ENCODE measurements at places on chromosomes 16 and 17. TPM values are rescaled to one million over a fixed set of nuclear protein-coding genes. Genes with fewer than 3 reads are reported as not detected.

The PRCD gene
- 3.0 TPM for total RNA-seq

DNA sequence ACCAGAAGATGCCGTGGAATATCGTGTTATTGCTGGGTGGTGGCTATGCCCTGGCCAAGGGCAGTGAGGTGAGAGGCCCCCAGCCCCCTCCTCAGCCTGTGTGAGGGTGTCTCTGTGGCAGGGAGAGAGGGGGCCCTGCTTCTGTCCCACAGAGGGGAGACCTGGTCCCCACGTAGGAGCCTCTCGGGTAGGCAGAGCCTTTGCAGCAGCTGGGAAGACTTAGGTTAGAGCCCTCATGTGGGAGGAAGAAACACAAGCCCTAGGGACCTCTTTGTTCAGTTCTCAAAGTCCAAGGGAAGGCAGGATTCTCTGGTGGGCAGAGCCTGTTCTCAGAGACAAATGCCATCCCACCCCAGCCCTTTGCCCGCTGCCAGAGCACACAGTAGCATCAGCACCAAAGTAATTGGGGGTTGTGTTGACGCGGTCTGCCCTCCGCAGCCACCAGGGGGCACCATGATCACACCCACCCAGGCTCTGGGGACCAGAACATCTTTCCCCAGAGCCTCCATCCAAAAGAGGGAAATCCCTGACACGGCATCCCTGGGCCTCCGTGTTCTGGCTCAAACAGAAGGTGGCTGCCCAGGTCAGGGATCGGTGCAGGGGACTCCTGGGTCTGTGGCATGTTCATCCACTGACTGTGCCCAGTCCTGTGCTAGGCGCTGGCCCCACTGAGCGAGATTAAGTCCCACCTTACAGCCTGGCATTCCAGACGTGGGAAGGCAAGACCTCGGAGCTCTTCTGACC is 11.5 kb upstream of the FOXN1 start:
- peak; percentile 94 for DNase-seq

DNA sequence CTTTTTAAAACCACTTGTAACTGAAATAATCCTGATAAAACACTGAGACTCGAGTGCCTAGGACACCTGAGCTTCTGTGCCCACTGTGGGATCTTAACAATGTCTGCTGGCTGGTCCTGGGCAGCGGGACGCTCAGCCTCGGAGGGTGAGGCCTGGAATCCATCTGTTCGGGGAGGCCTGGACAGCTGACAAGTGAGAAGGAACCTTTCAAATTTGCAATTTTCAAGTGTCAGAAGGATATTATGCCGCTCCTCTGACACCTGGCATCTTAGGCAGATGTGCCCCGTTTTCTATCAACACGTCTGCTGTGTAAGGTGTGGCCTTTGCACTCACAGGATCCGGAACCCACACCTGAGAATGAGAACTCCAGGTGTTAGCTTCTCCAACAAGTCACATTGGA is 33.1 kb upstream of the C16orf78 start:
- DNase-seq: no peak

DNA sequence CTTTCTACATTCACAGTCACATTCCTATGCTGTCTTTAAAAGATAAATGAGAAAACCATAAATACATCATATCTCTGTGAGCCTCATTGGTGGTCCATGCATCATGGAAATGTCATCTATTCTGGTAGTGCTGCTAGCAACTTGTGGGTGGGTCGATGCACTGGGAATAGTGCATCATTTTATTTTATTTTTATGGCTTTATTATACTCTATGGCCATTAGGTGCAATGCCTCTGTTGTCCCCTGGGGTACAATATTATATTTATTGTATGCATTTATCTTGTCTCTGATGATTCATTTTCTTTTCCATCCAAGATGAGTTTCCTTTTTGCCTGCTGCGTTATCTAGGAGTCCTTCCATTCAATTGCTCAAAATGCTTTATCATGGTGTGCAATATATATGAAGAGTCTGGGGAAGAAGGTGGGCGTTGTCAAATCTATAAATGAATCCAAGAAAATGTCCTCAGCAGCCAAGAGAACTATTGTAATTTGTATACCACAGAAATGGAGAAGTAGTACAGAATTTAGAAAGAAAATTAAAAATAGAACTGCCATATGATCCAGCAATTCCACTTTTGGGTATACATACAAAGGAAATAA is 324.0 kb downstream of the KCNJ2 start:
- no peak for DNase-seq

Measured in lower leg skin (tissue), 4 donors.